ENCODE measurements at places on chromosomes 6 and 20.
A peak's percentile ranks its signal among the peaks of the same experiment; 100 is the strongest.

GRCh38 chr6:16332175-16332542 is 93.8 kb downstream of the GMPR start:
- peak; percentile 89 for DNase-seq

DNA sequence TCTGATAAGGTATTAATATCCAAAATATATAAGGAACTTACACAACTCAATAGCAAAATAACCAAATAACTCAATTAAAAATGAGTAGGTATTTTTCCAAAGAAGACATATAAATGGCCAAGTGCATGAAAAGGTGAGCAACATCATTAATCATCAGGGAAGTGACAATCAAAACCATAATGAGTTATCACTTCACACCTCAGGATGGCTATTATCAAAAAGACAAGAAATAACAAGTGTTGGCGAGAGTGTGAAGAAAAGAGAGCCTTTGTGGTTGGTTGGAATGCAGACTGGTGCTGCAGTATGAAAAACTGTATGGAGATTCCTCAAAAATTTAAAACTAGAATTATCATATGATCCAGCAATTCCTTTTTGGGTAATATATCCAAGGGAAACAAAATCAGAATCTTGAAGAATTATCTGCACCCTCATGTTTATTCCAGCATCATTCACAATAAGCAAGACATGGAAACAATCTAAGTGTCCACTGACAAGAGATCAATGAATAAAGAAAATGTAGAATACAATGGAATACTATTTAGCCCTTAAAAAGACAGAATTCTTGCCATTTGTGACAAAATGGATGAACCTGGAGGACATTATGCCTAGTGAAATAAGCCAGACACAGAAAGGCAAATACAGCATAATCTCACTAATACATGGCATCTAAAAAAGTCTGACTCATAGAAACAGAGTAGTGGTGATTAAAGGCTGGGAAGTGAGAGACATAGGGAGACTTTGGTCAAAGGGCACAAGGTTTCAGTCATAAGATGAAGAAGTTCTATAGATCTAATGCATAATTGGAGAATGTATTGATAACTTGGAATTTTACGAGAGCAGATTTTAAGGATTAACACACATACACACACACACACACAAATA is 175.6 kb downstream of the FOXA2 start:
- no peak for DNase-seq

- peak; percentile 63 for DNase-seq
These were observed 23.5 kb downstream of the DNAAF9 start for GRCh38 chr20:3383878-3384495.

GRCh38 chr20:60976913-60977312 is 275.1 kb upstream of the CDH4 start:
- DNase-seq = no peak

DNA sequence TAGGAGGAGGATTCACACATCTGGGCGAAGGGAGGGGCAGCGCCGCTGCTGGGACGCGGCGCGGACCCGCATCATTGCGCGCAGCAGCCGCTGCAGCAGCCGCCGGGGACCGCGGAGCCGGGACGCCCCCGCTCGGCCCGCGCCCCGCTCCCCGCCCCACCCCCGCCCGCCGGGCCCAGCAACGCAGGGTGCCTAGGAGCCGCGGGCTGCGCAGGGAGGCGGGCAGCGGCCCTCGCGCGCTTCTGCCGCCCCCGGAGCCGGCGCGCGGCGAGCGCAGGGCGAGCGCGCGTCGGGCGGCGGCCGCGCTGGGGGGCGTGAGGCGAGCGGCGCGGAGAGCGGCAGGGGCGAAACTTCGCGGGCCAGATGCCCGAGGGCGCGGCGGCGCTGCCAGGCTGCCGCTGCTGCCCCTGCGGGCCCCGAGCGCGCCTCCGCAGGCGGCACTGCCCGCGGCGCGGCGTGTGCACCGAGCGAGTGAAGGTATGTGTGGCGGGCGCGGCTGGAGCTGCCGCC is at the start of gene NKAIN2:
Gene NKAIN2, plus strand, starts transcription at position 362 of the 510 bp plus-strand sequence.
- no peak for DNase-seq

- DNase-seq = no peak
These were observed 3.5 kb downstream of the LHFPL5 start for GRCh38 chr6:35808688-35809087.

- DNase-seq = no peak
These were observed 968 bp upstream of the MMP24 start for GRCh38 chr20:35225319-35226125.

- no peak for DNase-seq
These were observed 252.0 kb upstream of the FLRT3 start for GRCh38 chr20:14589383-14589782.

- DNase-seq = no peak
These were observed 156.2 kb downstream of the RNASET2 start for GRCh38 chr6:166800137-166800536.
